ENCODE measurements at places on chromosomes 2 and 18. TPM values are rescaled to one million over a fixed set of nuclear protein-coding genes. Genes with fewer than 3 reads are reported as not detected.
A peak's percentile ranks its signal among the peaks of the same experiment; 100 is the strongest.

DNA sequence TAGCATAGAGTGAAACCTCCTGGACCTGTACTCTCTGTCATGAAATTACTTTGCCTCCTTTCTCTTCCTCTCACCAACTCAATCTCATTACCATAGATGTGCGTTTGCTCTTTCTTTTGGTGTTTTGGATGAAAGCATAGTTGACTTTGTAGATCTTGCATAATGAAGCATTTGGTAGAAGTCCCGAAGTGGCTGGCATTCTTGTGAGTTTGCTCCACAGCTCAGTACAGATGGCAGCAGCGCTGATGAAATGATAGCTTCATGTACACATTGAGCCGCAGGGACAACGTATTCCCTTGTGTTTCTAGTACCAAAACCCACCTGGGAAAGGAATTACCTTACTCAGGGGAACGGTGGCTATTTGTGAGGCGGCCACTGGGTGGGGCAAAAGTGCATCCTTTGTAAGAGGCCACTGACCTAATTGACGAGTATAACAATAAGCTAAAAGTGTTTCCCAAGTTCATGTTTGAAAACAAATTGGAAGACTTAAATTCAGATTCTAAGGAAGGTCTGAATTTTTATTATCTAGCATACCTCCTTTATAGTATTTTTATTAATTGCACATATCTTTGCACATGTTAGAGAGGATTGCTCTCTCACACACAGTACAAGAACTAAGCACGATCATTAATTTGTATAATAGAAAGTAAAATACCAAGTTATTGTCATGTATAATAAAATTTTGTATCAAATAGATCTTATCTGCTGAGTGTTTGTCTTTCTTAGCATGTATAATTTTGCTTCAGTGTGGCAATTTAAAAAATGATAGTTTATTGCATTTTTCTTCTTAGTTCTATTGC, 25.4 kb upstream of the CDH7 start:
- DNase-seq: no peak

DNA sequence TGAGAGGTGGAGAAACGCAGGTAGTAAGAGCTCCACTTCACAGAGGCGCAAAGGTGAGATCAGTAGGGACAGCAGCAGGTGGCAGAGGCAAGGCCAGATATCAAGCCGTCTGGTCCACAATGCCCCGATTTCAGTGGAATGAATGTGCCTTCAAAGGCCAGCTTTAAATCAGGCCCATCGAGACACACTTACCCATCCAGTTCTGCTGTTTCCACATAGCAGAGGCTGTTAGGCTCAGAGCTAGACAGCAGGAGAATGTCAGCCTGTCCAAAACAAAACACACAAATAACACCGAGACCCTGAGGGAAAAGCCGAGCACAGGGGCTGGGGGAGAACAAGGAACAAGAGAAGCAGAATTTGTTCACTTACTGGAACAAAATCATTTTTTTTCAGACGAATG, 75.8 kb upstream of the NARS1 start:
- DNase-seq: peak; percentile 24

DNA sequence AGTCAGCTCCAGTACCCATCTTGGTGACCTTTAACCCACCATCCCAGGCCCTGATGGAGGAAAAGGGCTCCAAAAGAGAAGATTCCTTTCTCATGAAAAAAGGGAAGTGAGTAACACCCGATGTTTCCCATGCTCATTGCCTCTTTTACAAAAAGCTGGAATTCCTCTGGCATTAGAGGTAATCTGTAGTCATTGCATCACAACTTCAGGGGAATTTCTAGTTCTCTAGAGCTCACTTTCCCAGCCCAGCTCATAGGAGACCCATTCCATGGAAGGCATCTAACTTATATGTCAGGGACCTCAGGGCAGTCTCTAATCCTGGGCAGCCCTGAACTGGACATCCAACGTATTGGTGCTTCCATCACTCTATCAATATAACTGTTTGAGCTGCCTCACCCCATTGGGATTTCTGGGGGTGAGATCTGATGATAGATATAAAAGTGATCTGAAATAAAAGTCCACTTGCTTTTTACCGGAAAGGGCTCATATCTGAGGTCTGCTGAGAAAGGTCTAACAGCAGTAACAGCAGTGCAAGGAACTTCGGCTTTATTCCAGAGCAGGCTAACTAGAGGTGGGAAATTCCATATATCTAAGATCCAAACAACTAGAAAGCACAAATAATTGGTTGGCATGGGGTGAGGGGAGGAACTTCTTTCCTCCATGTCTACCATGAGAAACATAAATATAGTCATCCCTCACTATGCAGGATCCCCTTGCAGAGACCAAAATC, 106.1 kb downstream of the ETAA1 start:
- DNase-seq: no peak

FBLN7 gene
- 13.2 TPM for polyA plus RNA-seq

GRCh38 chr2:22153931-22154613, 1030.3 kb downstream of the TDRD15 start:
- no peak for DNase-seq

- no peak for DNase-seq
Observed at GRCh38 chr2:21194858-21195271, 71.1 kb downstream of the TDRD15 start.

DNA sequence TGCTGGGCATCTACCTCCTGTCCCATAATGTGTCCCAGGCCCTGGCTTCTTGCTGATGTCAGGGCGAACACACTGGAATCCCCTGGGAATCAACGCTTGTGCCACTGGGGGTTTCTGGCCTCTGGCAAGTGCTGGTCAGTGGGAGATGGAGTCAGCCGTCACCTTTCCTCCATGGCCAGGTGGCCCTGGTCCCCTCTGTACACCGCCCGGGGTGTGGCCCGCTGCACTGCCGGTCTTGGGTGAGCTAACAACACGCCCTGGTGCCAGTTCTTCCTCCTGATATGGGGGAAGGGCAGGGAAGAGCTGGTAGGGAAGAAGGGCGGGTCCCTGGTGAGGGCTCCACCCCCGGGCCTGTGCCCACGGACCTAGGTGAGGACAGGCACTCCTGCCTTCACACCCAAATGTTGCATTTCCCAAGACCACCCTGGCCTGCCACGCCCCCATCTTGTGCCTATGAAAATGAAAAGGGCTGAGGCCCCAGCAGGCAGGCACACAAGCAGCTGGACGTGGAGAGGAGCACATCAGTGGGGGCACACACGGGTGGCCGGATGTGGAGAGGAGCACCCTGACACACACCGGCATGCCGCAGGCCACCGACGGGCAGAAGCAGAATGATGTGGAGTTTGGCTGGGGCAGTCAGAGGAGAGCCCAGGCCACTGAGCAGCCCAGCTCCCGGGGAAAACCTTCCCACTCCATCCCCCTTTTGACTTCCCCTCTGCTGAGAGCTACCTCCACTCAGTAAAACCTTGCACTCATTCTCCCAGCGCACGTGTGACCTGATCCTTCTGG, 140.5 kb downstream of the ASB1 start:
- no peak for DNase-seq

DNA sequence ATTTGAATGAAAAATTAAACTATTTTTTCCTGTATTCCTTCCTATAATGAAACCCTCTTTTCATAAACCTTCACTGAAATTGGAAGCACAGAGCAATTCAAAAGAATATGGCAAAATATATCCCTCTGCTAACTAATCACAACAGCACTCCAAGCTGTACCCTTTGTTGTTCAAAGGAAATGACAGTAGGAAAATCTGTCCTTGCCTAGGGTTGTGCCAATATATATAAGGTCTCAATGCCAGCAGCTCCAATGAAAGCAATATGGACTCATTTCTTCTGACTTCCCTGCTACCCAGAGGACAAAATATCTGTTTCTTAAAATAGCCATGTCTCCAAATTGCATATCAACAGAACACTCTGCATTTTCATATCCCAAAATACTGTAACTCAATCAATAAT, 373.9 kb upstream of the MC4R start:
- no peak for DNase-seq

IL36A gene
- not detected for polyA plus RNA-seq

DNA sequence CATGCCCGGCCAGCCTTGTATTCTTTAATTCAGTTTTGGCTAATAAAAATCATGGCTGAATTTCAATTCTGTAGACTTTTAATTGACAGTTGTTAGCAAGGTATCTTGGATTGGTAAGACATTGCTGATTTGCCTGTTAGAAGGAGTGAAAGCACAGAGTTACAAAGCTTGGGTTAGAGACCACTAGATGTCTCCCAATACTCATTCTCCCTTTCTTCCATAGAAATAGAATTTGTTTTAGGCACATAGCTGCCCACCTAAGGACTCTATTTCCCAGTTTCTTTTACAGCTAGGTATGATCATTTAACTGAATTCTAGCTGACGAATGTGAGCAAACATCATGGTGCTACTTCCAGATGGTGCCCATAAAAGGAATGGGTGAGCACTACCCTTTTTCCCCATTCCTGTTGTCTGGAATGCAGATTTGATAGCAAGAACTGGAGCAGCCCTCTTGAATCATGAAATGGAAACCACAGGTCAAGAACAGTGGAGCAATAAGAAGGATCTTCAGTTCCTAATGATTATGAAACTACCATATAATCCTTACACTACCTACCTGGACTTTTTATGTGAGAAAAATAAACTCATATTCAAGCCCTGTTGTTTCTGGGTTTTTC, 17.5 kb downstream of the PECR start:
- no peak for DNase-seq

C18orf63 gene
- 0.24 TPM for polyA plus RNA-seq

DNA sequence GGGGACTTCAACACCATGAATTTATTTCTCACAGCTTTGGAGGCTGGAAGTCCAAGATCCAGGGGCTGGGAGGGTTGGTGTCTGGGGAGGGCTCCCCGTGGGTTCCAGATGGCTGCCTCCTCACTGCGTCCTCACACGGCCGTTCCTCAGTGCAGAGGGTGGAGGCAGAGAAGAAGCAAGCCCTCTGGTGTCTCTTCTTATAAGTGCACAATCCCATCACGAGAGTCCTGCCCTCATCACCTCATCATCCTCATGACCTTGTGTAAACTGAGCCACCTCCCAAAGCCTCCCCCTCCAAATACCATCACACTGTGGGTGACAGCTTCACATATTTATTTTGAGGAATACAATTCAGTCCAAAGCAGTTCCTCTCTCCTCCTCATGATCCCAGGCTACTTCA, 26.3 kb downstream of the TMEM163 start:
- DNase-seq: no peak

SULT1C2 gene
- 42.7 TPM for polyA plus RNA-seq
